ENCODE measurements at places on chromosomes 2 and 18.

- no peak for DNase-seq
These were observed 191.8 kb downstream of the RNF144A start for GRCh38 chr2:7108792-7109532.

- no peak for DNase-seq
These were observed 11.2 kb upstream of the B3GNT2 start for GRCh38 chr2:62184512-62185230.

DNA sequence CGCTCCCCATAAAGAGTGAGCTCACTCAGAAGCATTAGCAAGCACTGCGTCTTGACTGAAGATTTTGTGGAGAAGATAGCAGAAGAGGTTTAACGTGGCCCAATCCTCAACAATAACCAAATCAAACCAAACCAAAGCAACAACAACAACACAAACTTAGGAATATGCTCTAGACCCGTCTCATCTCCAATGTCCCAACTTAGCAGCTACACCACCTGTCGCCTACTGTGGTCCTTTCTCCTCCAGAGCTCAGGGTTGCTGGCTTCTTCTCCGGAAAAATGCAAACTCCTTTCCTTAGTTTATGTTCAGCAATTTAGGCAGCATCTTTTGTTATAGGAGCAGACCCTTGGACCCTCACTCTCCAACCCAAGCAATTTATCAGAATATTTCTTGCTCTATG lies 301.4 kb downstream of the ZNF521 start:
- no peak for DNase-seq

DNA sequence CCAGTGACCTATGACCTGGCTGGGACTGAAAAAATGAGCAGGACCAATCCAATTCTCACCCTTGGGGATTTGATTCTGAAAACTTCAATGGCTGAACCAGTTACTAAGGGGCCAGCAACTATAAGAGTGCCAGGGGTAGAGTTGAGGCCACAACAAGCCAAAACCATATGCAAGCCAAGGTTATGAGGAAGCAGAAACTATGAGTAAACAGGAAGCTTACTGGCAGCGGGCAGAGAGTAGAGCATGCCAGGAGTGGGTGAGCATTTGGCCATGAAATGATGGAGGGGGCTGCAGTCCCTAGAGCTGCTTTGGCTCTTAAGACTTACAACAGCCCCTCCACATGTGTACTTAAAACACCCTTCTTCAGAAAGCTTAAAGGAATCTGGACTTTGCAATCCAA lies 82.4 kb downstream of the RBMS1 start:
- DNase-seq, result no peak

DNA sequence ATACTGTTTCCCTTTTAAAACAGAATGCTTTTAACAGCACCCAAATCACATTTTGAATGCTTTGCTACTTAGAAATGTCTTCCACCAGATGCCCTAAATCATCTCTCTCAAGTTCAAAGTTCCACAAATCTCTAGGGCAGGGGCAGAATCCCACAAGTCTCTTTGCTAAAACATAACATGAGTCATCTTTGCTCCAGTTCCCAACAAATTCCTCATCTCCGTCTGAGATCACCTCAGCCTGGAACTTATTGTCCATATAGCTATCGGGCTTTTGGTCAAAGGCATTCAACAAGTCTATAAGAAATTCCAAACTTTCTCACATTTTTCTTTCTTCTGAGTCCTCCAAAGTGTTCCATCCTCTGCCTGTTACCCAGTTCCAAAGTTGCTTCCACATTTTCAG lies 1374.5 kb upstream of the NXPH2 start:
- DNase-seq, result no peak

- DNase-seq, result no peak
These were observed 278.7 kb upstream of the KLHL29 start for GRCh38 chr2:23106242-23106785.

DNA sequence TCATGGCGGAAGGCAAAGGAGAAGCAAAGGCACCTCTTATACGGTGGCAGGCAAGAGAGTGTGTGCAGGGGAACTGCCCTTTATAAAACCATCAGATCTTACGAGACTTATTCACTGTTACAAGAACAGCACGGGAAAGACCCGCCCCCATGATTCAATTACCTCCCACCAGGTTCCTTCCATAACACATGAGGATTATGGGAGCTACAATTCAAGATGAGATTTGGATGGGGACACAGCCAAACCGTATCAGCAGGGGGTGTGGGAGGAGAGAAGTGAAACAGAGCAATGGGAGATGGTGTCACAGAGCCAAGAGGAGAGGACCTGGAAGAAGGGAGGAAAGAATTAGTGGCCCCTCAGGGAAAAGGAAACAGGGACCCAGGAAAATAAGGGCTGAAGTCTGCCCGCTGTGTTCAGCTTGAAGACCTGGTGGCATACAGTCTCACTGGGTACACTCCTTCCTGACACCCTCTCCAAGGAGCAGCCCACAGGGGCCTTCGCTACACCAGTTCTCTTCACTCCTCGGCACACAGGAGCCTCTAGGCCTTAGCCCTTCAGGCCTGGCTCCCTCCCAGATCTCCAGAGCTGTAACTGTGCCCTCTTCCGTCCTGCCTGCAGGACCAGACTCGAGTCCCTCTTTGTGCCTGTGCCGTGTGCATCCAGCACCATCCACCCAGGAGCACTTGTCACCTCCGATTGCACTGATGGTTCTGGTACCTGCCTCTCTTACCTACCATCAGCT lies 262.1 kb downstream of the EIPR1 start:
- DNase-seq, result no peak

DNA sequence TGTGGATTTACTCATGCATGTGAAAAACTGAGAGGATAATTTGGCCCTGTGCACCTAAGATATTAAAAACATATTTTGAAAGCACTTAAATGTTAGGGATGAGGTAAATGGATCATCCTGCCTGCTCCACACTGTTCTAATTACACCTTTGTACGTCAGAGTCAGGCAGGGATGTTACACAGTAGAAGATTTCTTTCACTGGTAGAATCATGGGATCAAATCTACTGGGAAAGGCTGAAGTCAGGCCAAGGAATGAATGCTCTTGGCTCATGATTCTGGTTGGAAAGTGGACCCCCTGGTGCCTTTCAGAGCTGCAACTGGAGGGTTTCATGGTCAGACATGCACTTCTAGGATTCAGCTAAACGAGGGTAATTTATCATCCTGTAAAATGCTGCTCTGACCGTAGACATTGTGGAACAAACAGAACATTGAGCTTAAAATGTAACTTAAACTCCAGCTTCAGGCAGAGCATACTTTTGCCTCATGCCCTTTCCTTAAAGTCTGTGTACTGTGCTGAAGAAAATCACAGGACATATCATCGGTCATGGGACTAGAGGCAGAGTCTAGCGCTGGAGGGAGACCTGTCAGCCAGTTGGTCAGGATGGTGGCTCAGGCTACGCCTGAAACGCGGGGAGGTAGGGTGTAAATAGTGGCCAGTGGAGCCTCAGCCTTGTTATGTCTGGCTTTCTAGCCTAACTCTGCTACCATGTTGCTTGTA lies 4.9 kb downstream of the KCNE4 start:
- no peak for DNase-seq

- DNase-seq, result peak; percentile 82
These were observed 255.1 kb upstream of the THUMPD2 start for GRCh38 chr2:40034198-40034597.

DNA sequence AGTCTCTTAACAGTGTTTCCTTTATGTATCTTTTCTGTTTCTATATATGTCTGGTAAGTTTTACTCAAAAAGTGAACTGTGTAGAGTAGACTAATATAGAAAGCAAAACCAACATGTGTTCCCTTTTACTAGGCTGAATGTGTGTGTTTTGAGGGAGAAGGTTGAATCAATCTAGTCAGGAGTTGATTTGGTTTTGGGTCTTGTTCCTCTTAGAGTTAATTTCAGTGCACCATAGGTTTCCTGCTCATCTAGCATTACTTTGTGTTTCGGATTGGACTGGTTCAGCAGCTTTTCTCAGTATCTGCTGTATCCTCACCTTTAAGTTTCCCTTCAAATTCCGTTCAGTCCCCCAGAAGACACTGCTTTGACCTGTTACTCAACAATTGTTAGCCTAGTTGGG lies 52.0 kb upstream of the TRIM43 start:
- no peak for DNase-seq

DNA sequence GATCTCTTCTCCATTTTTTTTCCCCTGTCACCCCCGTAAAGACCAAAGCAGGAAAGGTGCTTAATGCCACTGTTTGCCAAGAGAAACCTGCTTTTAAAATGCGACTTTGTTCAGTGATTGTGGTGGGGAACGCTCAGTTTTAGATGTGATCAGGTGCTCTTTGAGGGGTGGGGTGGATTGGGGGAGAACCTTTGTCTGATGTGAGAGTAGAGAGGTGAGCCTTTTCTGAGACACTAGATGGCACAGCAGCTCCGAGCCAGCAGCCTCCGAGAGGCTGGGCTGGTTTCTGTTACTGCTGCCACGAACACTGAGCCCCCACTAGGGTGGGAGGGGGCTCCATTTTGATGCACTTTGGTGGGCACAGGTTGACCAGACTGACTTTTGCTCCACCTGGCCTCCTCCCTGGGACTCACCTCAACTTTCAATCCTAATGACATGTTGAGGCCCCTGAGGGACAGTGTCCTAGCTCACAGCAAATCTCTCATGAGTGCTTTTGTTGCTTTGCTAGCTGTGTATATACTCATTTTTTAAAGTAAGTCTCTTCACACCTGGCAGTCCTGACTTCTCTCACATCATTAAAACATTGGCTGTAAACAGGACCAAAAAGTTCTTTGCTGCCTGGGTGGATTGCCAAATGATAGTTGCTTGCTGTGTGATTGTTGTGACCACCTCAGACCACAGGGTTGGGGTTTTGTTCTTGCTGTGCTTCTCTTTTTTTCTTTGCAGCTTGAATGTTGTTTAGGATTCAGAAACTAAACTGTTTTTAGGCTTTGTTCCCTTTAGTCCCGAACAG lies 98.2 kb upstream of the MAP3K20 start:
- DNase-seq, result no peak

DNA sequence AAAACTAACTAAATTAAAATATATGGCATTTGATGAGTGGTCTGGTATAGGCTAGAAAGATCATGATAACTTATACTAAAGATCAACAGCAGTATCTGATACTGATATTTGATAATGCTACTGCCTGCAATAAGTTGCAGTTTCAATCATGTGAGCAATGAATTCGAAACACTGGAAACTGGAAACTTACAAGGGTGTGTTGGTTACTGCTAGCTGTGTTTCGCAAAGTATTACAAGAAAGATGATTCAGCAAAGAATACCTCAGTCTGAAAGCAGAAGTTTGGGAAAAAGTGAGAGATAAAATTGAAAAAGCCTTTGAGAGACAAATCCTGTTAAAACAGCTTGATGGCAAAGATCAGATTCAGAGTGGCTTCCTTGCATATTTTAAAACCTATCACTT lies 294.5 kb downstream of the CCDC178 start:
- DNase-seq, result no peak

- DNase-seq, result no peak
These were observed 157.6 kb downstream of the FAM210A start for GRCh38 chr18:13568443-13569392.

DNA sequence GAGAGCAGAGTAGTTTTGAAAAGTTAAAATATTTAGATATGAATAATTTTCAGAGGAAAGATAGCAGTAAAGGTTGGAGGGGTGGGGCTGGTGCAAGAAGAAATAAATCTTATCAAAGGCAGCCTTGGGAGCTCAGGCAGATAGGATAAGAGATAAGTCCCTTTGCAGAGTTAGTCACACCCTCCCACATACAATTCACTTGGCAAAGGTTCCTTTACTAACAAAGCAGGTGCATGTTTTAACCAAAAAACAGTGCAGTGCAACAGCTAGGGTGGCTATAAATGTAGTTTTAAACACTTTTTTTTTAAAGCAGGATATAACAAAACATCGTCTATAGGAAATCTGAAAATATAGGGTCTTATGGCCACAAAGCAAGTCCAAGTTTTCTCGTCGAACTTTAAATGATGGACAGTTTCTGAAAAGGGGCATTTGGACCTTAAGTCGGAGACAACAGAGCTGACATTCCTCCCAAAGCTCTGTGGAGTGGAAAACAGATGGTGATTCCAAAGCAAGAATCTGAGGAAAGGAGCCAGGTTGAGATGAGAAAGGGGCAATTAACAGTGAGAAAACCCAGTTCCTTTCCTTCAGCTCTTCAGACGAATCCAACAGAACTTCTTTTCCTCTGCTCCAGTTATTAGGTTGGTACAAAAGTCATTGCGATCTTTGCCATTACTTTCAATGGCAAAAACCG lies 53.0 kb downstream of the EPHA4 start:
- no peak for DNase-seq

- no peak for DNase-seq
These were observed 44.0 kb upstream of the TXNDC2 start for GRCh38 chr18:9841752-9842151.

- no peak for DNase-seq
These were observed 58.1 kb downstream of the REV1 start for GRCh38 chr2:99431587-99432275.

- DNase-seq, result no peak
These were observed 36.0 kb downstream of the IWS1 start for GRCh38 chr2:127490283-127490682.

GRCh38 chr2:32926708-32927084 lies 20.1 kb upstream of the LTBP1 start:
- no peak for DNase-seq

DNA sequence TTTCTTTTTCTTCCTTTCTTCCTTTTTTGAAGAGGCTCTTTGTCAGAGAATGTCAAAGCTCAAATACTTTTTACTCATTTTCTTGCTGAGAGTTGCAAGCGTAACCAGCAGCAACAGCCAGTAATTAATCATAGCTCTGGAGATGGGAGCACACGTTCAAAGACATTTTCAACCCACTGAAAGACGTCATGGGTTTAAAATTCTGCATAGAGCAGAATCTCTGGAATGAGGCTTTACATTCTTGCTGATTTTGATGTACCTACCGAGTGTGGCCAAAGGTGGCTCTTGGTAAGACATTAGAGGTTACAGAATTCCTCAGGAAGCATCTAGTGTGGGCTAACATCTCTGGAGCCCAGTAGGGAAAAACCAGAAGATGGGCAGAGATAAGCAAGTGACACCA lies 292.5 kb downstream of the MTX2 start:
- DNase-seq, result no peak

DNA sequence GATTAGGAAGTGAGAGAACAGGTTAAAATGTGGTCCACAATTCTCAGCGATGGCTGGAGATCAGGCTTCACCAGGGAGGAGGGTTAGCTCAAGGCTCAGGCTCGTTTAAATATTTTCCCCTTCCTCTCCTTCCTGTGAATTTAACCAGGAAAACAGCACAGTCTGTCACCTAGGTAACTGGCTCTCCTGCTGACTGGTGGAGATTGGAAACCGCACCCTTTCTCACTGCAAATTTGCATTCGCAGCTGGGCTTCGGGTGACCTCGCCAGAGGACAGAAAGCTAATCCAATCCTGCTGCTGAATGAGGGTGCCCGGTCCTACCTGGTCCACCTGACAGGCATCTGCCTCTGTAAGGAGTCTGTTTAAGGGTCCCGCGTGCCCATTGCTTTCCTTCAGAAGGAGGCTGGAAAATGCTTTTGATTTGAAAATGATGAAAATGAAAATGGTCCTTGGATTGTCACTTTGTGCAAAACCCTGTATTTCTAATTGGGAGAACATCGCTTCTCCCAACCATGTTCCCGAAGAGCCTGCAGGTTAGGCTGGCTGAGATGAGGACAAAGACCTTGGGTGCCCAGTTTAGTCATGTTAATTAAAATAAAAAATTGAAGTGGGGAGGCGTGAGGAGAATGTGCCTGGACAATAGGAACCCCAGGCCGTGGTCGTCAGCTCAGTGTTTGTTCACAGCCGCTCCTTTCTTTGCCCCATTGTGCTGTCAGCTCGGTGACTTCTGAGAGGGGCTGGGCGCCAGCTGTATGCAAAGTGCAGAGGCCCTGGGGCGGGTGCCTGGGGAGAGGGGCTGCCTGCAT lies 43.4 kb upstream of the MTCL1 start:
- DNase-seq, result no peak

Measured in AG04449 (cell line).